ENCODE measurements at places on chromosomes 2 and 18. TPM values are rescaled to one million over a fixed set of nuclear protein-coding genes. Genes with fewer than 3 reads are reported as not detected.

DNA sequence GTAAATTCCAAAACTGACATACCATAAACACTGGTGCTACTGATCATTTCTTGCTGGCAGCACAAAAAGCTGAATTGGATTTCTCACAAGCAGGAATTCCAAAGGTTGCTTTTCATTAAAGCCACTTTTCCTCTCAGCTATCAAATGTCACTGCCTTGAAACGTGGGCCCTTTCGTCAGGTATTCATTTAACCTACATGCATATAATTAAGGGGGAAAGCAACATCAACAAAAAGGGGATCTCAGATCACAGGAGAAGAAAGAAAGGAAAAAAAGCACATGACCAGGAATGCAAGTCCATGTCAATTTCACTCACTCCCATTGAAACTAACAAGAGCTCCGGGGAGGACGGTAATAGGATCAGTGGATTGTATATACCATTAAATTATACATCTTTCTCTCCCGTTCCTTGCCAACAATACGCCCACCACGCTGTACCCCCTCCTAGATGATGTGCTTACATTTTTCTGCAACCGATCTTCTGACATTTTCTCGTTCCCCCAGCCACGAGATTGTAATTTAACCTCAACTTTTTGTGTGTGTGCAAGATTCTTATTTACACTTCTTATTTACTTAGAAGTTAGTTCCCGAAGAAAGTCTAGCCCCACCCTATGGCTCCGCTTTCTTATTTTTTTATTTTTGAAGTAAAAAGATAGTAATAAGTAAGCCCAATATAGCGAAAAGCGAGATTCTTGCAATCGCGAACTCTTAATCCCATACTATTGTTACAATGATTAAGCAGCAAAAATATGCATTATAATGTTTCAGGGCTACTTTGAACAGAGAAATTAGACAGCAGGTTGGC lies 725 bp downstream of the FIGN start:
- H3K4me3 ChIP-seq = no peak overlapping the region
- H3K27me3 ChIP-seq = peaks cover 33% of the 10 kb centered on the region
- no peak overlapping the region for H3K27ac ChIP-seq
- no peak for DNase-seq
- peaks cover 4% of the 10 kb centered on the region for H3K4me1 ChIP-seq

Gene ALKAL2
- 0.60 TPM for total RNA-seq

Gene LRRTM4
- total RNA-seq = not detected

DNA sequence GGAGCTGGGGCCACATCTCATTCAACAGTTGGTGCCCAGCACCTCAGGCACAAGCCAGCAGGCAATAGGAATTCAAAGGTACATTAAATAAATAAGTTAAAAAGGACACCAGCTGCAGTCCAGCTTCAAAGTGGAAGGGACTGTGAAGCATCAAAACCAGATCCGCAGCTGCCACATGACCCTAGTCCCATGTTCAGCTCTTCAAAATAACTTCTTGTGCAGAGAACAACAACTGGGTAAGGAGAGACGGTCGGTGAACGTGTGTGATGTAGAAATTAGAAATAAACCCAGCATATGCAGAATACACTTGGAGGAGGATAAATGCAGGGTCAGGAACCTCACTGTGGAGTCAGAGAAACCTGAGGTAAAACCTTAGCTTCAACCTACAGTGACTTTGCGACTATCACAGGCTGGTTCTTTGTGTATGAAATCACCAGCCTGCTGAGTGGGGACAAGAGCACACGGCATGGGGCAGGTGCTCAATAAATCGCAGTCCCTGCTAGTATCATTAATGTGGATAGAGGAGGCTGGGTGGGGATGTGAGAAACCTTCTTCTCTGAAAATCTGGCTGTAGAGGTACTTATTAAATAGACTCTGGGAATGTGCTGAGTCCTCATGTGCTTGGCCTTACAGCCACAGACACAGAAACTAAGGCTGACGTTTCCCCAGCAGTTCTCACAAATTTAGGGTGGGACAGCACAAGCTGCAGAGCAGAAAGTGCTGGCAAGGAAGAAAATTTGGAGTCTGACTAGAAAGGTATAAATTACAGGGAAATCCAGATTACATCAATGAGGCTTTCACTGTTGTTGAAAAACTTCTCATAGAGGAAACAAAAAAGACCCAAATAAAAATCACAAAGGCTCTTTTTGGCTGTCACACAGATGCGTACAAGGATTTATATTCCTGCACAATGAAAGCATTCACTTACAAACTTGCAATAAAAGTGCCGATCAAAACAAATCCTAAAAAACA lies 20.7 kb downstream of the FBXO15 start:
- no peak overlapping the region for H3K4me3 ChIP-seq
- no peak overlapping the region for H3K27ac ChIP-seq
- DNase-seq = no peak
- H3K36me3 ChIP-seq = no peaks in the 10 kb centered on the region
- peaks cover 10% of the 10 kb centered on the region for H3K4me1 ChIP-seq
- peaks cover 8% of the 10 kb centered on the region for H3K27me3 ChIP-seq

- H3K27ac ChIP-seq = no peak overlapping the region
- H3K36me3 ChIP-seq = no peaks in the 10 kb centered on the region
- H3K27me3 ChIP-seq = no peaks in the 10 kb centered on the region
- H3K4me3 ChIP-seq = no peak overlapping the region
- H3K4me1 ChIP-seq = peaks cover 6% of the 10 kb centered on the region
Observed at GRCh38 chr2:178865999-178866398, 58.8 kb upstream of the TTN start.

GRCh38 chr2:98058191-98058975 lies 28.6 kb upstream of the VWA3B start:
- no peaks in the 10 kb centered on the region for H3K36me3 ChIP-seq
- H3K27ac ChIP-seq = no peak overlapping the region
- H3K4me1 ChIP-seq = no peaks in the 10 kb centered on the region
- no peak overlapping the region for H3K4me3 ChIP-seq

Gene CD8A
- total RNA-seq = 180 TPM

Gene FTCDNL1
- total RNA-seq = 1.3 TPM

- no peak overlapping the region for H3K27ac ChIP-seq
- no peaks in the 10 kb centered on the region for H3K4me1 ChIP-seq
- no peak overlapping the region for H3K4me3 ChIP-seq
Observed at GRCh38 chr18:54873884-54874255, 45.6 kb downstream of the RAB27B start.

- H3K4me3 ChIP-seq = no peak overlapping the region
- no peaks in the 10 kb centered on the region for H3K36me3 ChIP-seq
- DNase-seq = no peak
Observed at GRCh38 chr2:45925636-45926366, 274.3 kb downstream of the PRKCE start.

Data from activated T-cell treated with anti-CD3 and anti-CD28 coated beads, Interleukin-2, amount 50 U/mL, for 72 hours (primary cell).